ENCODE measurements at places on chromosomes 7 and 10.

DNA sequence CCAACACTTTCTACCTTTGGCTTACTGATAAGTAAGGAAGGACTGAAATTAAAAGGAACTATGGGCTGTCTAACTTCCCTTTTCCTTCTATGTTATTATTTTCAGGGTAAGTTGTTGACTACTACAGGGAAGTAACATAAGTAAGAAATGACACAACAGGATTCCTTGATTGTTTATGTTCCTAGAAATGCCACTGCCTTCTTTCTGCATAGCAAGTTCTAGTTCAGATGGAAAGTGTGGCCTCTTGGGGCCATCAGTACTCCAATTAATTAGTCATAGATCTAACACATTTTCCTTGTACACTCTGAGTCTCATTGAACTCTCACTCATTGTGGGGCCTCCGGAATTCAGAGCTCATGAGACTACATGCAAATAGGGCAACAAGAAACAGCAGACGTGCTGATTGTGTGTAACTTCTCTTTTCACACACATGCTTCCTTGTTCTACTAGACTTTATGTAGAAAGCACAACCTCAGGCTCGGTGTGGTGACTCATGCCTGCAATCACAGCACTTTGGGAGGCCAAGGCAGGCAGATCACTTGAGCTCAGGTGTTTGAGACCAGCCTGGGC, 35.3 kb upstream of the HIBADH start:
- DNase-seq, result no peak

DNA sequence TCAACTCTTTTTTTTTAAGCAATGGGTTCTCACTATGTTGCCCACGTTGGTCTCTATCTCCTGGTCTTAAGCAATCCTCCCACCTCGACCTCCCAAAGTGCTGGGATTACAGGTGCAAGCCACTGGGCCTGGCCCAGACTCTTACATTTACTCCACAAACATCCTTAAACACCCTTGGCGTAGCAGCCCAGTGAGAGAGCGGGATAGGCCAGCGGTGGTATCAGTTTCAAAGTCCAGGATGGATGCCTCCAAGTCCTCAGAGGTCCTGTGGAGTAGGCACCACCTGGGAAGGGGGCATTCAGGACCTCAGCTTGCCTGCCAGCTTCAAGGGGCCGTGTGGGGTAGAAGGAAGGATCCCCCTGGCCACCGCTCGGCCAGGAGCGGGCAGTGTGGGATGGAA, 18.1 kb upstream of the VPS37D start:
- DNase-seq, result no peak

GRCh38 chr7:131254211-131254610, 73.5 kb upstream of the MKLN1 start:
- DNase-seq, result no peak

DNA sequence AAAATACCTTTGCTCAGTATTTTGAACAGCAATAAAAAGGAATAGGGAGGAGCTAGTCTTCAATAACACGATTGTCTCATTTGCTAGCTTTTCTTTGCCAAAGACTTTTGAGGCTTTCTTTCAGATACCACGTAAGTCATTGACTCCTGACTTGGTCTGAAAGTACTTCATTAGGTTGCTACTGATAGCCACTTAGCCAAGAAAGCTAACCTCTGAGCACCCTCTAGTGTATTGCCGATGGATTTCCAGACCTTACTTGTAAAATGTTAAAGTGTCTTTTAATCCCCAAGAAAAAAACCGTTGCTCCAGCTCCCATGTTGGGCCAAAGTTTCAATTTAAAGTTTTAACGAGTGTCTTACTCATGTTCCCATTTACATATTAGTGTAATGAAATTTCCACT, 63.4 kb upstream of the STRIP2 start:
- DNase-seq, result no peak

- DNase-seq, result no peak
Measured at GRCh38 chr7:98811299-98811698, 58.5 kb downstream of the TMEM130 start.

DNA sequence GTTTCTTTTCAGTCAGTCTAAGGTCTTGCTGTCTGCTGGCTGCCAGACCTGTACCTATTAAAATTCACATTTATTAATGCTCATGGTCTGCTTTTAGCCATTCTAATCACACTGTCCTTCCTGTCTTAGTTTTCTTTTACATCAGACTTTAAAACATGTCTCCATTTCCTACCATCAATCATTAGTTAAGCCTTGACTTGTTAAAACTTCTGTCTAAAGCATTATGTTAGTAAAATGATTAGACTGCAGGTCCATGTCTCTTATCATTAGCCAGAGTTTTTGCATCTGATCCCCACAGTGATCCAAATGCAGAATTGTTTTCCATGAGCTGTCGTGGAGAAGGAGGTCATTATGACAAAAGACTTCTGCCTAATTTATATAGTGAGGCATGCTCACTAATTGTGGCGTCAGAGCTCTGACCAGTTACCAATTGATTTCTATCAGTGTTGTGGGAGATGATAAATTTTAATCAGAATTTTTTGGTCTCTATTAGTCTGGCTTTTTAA, 226.5 kb downstream of the DKK1 start:
- no peak for DNase-seq

DNA sequence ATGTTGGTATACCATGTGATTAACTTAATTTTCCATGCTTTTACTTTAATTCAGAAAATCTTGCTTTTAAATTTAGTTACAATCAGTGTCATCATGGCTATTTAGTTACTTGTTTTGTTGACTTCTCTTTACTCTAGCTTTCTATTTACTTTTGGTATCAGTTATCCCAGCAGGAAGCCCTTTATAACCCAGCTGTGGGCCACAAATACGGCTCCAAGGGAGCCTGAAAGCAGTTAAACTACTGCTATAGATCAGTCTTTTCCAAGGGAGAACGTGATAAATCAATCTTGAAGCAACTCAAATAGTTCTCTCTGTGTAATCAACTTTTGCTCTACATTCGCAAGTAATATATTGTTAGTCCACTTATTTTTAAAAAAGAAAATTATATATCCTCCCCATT, 287.4 kb downstream of the CACNA2D1 start:
- DNase-seq, result no peak

DNA sequence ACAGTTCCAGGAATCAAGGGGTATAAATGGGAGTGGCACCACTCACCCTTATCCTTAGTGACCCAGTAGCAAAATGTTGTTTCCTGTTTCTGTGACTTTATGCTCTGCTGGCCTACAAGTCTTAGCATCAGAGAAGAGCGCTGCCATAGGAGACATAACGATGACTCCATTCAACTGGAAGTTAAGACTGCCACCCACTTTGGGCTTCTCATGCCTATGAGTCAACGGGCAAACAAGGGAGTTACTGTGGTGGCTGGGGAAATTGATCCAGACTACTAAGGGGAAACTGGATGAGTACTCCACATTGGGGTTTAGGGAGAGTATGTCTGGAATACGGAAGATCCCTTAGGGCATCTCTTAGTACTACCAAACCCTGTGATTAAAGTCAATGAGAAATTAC, 40.6 kb upstream of the PIK3CG start:
- no peak for DNase-seq

GRCh38 chr7:48045195-48045765, 9.9 kb downstream of the C7orf57 start:
- DNase-seq, result no peak

- DNase-seq, result no peak
Measured at GRCh38 chr7:37193087-37193774, 255.4 kb downstream of the ELMO1 start.
